ENCODE measurements at places on chromosomes 2 and 18. TPM values are rescaled to one million over a fixed set of nuclear protein-coding genes. Genes with fewer than 3 reads are reported as not detected.

ANKRD30BL gene
- 0.16 TPM for total RNA-seq

LHCGR gene
- total RNA-seq = not detected

COL4A4 gene
- 1.1 TPM for total RNA-seq

RAX gene
- total RNA-seq = not detected

GKN1 gene
- not detected for total RNA-seq

IL1RL1 gene
- 4.9 TPM for total RNA-seq

NPHP1 gene
- 11.9 TPM for total RNA-seq

BOLL gene
- total RNA-seq = not detected

GALR1 gene
- not detected for total RNA-seq

SLC14A1 gene
- total RNA-seq = 5.6 TPM

NPPC gene
- total RNA-seq = not detected
